ENCODE measurements at places on chromosomes 7 and 10. TPM values are rescaled to one million over a fixed set of nuclear protein-coding genes. Genes with fewer than 3 reads are reported as not detected.

Gene GATA3
- 36.4 TPM for total RNA-seq

GRCh38 chr7:17370901-17371585 is 72.6 kb downstream of the AHR start:
- DNase-seq = no peak

- DNase-seq = no peak
These were observed 122.8 kb downstream of the KAT6B start for GRCh38 chr10:74949034-74949832.

- DNase-seq = no peak
These were observed 3.4 kb upstream of the MIOS start for GRCh38 chr7:7563269-7563668.

- DNase-seq = no peak
These were observed 325.5 kb downstream of the SFMBT2 start for GRCh38 chr10:7085147-7085912.

- DNase-seq = no peak
These were observed 442 bp downstream of the CYP26C1 start for GRCh38 chr10:93060887-93061593.

Gene NAT16
- not detected for total RNA-seq

DNA sequence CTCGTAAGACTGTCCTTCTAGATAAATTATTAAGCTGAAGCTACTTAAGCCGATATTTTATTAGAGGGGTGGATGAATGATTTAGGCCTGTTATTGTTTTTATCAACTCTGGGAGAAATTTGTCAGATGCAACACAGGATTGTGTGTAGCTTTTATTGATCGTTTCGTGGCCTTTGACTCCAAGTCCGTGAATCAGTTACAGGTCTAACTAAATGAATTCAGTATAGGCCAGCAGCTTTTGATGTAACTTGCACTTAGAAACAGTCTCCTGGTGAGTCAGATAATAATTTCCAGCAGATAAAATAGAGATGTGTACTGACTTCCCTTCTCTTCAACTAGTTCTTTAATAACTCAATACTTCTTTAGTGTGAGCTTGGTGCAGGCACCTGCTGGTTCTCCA is 341.7 kb upstream of the SMIM30 start:
- DNase-seq = no peak

DNA sequence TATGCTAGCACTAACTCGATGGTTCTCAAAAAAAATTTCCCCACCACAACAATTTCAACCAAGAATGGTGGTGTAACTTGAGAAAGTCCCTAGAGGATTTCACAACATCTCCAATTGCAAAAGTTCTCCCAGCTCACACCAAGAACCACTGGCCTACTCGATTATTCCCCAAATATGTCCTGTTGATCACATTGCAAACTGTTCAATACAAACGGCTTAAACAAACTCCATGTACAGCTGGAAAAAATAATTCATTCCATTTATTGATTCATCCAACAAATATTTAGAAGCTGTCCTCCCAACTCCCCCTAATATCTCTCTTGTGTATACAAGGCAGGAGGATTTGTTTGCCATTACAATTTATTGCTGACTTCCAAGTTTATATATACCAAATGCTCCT is 19.1 kb downstream of the TMEM176B start:
- DNase-seq = no peak

Gene EPO
- not detected for total RNA-seq

DNA sequence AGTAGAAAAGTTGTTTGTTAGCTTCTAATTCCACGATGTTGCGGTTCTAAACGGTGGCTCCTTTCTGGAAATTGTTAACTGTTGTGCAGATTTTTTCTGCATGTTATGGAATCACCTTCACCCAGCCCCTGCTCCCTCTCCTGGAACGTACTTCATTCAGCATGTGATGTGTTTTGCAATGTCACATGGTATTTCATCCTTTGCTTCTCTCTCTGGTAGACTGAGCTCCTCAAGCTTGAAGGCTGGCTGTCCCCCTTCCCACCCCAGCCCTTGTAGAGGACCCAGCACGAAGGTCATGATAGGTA is 4.4 kb downstream of the PPP2R2D start:
- DNase-seq = no peak

Gene CARD11
- 0.80 TPM for total RNA-seq

Gene NUTM2A
- total RNA-seq = 1.3 TPM

GRCh38 chr7:80722616-80723195 is 84.3 kb downstream of the CD36 start:
- DNase-seq = no peak

Gene EVX1
- not detected for total RNA-seq

Gene TLX1
- not detected for total RNA-seq

GRCh38 chr7:80749270-80749669 is 110.8 kb downstream of the CD36 start:
- DNase-seq = no peak

Gene STEAP2
- 22.1 TPM for total RNA-seq

- DNase-seq = no peak
These were observed 98.2 kb downstream of the KIAA1217 start for GRCh38 chr10:24307116-24307515.

GRCh38 chr10:80137031-80137862 is 4.7 kb downstream of the PLAC9 start:
- DNase-seq = no peak

- DNase-seq = peak; percentile 73
These were observed 27.3 kb downstream of the PPIF start for GRCh38 chr10:79374312-79375191.

Gene C10orf62
- 0.32 TPM for total RNA-seq

DNA sequence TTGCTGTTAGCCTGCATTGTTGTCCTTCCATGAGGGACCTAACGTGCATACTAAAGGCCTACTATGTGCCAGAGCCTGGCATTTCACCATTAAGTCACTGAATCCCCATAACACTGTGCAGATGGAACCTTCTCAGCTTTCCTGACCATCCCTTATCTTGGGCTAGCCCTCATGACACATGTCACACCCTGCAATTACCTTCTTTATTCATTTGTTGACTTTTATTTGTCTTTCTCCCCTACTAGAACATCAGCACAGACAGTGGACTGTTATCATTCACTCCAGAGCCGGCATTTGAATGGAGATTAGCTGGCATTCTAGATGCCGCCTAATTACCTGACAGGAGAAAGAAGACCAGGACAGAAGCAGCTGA is 471.1 kb upstream of the GALNT17 start:
- DNase-seq = no peak

GRCh38 chr7:30029696-30030095 is 1.5 kb downstream of the PLEKHA8 start:
- no peak for DNase-seq

Gene PRPS1L1
- not detected for total RNA-seq

Gene BLNK
- 13.4 TPM for total RNA-seq

- no peak for DNase-seq
These were observed 2.9 kb upstream of the TARP start for GRCh38 chr7:38276096-38276877.

DNA sequence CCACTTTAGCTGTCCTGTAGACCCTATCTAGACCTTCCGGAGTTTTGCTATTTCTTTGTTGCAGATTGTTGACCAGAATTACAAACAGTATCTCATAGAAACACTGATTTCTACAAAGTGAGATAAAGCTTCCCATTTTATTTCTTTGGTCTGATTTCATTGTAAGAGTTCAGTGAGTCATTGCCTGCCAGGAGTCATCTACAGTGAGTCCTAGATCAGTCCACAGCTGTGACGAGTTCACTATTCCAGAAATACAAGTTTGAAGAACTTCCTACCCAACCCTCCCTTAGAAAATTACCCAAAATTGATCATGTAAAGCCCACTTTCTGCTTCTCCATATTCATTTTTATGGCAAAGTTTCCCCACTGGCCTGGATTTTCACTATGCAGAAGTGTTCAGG is 905.5 kb downstream of the CNTNAP2 start:
- no peak for DNase-seq

DNA sequence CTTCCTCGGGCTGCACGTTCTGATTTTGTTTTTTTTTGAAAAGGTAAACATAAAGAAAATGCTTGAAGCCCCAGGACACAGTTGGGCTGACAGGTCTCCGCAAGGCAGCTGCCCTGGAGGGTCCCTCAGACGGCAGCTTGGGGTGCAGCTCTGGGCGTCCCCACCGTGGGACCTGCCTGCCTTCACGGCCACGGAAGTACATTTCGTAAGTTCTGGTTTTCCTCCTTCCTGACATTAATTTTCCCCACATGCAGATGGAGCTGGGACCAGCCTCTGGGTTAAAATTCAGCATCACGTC is 491.0 kb downstream of the DNAJB6 start:
- DNase-seq = no peak

Gene SPDYE16
- total RNA-seq = not detected

DNA sequence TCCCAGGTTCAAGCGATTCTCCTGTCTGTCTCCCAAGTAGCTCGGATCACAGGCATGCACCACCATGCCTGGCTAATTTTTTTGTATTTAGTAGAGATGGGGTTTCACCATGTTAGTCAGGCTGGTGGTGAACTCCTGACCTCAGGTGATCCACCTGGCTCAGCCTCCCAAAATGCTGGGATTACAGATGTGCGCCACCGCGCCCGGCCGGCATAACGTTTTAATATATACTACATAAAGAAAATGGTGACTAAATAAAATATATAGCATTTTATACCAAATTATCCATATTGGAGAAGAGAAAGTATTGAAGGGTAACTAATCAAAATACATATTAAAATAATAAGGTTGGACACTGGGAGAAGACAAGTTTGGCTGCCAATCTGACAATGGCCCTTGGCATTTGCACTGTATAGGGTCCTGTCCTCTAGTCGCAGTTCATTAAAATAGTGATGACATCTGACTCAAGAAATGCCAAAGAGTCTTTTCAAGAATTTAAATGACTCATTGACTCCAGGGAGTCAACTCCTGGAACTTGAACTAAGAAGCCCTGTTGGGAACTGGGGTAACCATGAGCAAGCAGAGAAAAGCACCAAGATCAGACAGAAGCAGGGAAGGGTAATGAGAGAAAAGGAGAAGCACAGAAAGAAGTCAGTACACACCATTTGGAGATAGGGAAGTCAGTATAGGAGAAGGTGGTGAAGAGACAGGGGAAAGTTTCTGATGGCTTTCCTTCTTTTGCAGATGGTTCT is 91.1 kb downstream of the CH25H start:
- DNase-seq = no peak

Gene SERPINE1
- 7.4 TPM for total RNA-seq

- no peak for DNase-seq
These were observed 72.1 kb downstream of the PRSS58 start for GRCh38 chr7:142185801-142186200.

- no peak for DNase-seq
These were observed 76.9 kb downstream of the ZNF248 start for GRCh38 chr10:37780536-37780935.

GRCh38 chr10:95691281-95691680 is 2.4 kb downstream of the TCTN3 start:
- DNase-seq = no peak

DNA sequence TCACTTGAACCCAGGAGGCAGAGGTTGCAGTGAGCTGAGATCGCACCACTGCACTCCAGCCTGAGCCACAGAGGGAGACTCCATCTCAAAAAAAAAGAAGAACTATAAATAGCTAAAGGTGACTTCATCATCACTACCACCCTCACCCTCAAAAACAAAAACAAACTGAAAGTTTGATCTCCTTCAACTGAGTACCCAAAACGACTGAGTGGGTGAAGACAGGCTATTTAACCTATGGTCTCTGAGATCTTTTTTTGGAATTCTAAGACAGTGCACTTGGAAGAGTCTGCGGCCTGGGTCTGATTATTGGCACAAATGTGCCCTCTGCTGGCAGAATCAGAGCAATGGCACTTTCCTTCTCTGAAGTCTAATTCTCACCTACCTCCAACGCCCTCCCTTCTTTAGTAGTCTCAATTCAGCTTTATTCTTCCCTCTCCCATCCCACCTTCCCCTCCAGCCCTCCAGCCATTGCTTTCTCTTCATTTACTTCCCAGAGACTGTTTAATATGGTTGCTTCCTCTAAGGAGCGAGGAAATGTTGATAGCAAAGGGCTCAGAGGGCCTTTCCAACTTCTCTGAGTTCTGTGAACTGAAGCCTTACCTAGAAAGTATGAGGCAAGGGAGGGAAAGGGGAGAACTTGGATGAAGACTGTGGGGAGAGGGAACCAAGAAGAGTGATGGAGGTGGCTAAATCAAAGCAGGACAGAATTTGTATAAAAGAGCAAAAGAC is 2.9 kb upstream of the MYOZ1 start:
- DNase-seq = peak; percentile 51

DNA sequence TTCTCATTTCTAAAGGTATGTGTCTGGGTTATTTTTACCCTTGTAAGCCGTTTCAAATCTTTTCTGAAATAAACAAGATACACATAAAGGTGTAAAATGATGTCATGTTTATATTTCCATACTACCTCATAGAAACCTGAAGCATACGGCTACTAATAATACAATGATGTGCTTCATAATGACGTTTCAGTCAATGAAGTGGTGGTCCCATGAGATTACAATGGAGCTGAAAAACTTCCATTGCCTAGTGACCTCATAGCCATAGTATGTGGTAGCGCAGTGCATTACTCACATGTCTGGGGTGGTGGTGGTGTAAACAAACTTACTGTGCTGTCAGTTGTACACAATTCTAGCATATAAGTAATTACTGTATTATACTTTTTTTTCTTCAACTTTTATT is 24.9 kb downstream of the EPDR1 start:
- DNase-seq = no peak

GRCh38 chr7:143240291-143241168 is 18.7 kb downstream of the TAS2R40 start:
- peak; percentile 66 for DNase-seq

DNA sequence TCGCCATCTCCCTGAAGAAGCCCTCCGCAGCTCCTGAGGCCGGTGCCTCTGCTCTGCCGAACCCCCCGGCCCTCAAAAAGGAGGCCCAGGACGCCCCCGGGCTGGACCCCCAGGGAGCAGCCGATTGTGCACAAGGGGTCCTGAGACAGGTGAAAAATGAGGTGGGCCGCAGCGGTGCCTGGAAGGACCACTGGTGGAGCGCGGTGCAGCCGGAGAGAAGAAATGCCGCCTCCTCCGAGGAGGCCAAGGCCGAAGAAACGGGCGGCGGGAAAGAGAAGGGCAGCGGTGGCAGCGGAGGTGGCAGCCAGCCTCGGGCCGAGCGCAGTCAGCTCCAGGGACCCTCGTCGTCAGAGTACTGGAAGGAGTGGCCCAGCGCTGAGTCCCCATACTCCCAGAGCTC is 85.1 kb upstream of the SH2B2 start:
- DNase-seq = no peak

Gene IL15RA
- 25.9 TPM for total RNA-seq

GRCh38 chr10:62352356-62352970 is 21.7 kb upstream of the ZNF365 start:
- DNase-seq = no peak
